Activated CD4-positive, alpha-beta T cell treated with anti-CD3 and anti-CD28 coated beads, Interleukin-2, amount 10 ng/mL, durations not matched to agents 7 days and 5 days (primary cell): ENCODE measurements at places on chromosomes 5 and 9. TPM values are rescaled to one million over a fixed set of nuclear protein-coding genes. Genes with fewer than 3 reads are reported as not detected.

GRCh38 chr9:93177676-93178075, 6.3 kb upstream of the WNK2 start:
- DNase-seq: no peak

DNA sequence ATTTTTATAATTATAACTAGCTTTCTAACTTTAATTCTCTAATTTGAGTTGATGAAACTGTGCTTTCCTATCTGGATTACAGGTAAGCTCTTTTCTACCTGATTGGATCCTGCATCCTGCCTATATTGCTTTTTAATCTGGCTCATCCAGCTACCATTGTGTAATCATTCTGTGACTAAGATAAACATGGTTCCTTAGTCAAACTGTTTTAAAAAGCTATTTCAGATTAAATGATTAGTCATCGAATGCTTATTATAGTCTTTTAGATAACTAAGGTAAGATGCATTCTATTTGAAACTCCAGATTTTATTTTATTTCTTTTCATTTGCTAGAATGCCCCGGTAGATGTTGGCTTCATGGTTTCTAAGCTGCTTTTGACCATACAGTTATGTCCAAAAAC, 50.7 kb downstream of the ICE1 start:
- no peak for DNase-seq

IFNE gene
- not detected for total RNA-seq

DNA sequence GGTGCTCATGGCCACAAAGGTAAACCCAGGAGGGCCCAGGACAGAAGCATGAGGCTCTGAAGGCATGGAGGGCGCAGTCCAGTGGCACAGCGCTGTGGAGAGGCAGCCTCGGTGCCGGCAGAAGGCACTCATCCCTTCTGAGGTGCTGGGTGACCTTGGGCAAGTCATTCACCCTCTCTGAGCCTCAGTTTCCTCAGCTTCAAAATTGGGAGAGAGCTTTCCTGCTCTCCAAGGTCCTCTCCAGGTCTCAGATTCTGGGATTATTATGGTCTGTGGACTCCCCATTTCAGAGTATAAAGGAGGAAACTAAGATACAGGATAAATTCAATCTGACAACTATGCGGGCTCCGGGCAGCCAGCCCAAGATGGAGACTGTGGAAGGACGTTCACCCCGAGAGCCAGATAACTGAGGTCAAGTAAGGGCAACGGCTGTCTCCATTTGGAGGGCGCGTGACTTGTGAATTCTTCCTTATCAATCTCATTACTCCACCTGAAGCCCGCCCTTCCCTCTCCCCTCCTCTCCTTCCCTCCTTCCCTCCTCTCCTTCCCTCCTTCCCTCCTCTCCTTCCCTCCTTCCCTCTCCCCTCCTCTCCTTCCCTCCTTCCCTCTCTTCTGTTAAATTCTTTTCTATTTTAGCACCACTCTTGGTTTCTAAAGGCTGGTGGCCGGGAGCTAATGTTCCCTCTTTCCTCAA, 58.1 kb downstream of the LRSAM1 start:
- DNase-seq: no peak

GRCh38 chr5:144549580-144549979, 378.9 kb downstream of the KCTD16 start:
- no peak for DNase-seq

DNA sequence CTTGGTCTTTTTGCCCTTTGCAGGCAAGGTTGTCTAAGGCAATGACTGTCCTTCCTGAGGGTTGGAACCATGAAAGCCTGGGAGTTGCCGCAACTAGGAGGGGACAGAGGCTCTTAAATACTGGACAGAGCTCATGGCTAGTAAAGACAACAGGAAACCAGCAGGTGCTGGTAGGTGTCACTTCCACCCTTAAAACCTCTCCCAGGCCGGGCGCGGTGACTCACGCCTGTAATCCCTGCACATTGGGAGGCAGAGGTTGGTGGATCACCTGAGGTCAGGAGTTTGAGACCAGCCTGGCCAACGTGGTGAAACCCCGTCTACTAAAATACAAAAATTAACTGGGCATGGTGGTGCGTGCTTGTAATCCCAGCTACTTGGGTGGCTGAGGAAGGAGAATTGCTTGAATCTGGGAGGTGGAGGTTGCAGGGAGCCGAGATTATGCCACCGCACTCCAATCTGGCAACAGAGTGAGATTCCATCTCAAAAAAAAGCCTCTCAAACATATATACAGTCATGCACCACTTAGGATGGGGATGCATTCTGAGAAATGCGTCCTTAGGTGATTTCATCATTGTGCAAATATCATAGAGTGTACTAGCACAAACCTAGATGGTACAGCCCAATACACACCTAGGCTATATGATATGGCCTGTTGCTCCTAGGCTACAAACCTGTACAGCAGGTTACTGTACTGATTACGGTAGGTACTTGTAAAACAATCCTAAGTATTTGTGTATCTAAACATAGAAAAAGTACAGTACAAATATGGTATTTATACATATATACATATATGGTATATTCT, 102.7 kb downstream of the HSPA4 start:
- no peak for DNase-seq

DNA sequence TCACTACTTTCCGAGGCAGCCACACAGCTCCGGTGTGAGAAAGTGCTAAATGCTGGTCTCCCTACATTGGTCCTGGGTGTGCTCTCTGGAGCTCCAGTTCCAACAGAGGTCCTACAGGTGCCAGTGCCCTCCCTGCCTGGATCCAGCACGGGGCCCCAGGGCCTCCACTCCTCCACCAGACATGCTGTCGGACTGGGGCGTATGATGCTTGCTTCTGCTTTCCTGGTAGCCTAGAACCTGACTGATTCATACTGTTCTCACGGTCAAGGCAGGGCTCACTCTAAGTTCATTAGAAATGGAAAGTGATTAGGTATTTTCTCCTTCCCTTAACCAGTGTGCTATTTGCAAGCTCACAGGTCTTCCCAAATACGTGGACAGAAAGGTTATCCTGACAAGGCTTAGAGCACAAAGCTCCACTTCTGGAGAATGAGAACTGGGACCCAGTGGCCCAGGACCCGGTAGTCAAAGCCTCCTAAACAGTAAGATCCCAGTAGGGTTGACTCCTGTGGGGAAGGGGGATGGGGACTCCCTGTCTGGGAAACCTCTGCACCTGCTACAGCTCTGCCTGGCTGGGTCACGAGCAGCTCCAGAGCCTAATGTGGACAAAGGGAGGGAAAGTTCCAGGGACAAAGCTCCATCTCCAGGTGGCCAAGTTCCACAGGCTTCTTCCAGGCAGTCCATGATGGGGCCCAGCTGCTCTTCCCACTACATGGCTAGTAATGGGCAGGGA, 98.1 kb downstream of the PAX5 start:
- DNase-seq: no peak

CDC25C gene
- total RNA-seq: 15.8 TPM

- peak; percentile 72 for DNase-seq
Observed at GRCh38 chr5:154221371-154221896, 30.9 kb downstream of the GALNT10 start.

DNA sequence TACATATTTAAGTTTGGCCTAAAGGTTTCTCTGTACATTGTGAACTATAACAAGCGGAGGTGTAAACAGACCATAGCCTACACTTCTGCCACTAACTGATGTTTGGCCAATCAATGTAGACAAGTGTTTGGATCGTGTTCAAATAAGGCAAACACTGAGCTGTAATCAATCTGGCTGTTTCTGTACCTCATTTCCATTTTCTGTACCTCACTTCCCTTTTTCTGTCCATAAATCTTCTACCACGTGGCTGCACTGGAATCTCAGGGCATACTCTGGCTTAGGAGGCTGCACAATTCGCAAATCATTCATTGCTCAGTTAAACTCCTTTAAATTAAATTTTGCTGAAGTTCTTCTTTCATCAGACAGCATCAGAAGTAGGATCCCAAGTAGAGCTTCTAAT, 140.9 kb downstream of the SLC25A46 start:
- no peak for DNase-seq

PALM2AKAP2 gene
- not detected for total RNA-seq

DNA sequence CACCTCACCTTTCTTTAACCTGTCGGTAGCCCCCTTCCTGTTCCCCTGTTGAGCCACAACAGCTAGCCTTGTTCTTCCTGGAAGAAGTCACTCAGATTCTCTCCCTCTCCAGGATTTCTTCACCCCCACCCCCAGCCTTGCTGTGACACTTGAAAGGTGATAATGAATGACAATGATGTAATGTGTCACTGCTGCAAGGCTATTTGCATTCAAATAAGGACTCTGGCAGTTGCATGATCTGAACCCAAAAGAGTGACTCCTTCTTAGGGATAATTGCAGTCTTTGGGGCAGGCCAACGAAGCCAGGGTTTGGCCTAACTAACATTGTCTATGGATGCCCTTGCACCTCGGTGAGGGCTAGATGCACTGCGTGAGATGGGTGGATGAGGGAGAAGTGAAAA, 154.4 kb upstream of the CLINT1 start:
- DNase-seq: no peak

GPR107 gene
- total RNA-seq: 21.7 TPM

GRCh38 chr5:16265141-16265540, 85.5 kb upstream of the MARCHF11 start:
- DNase-seq: no peak

GRCh38 chr9:74960561-74960960, 7.8 kb upstream of the C9orf40 start:
- no peak for DNase-seq

DNAJB5 gene
- total RNA-seq: 3.5 TPM

GCNT1 gene
- 4.6 TPM for total RNA-seq

GRCh38 chr5:93273176-93273575, 307.8 kb downstream of the NR2F1-AS1 start:
- DNase-seq: no peak

- DNase-seq: no peak
Observed at GRCh38 chr5:135602882-135603721, 24.3 kb upstream of the CXCL14 start.

DNA sequence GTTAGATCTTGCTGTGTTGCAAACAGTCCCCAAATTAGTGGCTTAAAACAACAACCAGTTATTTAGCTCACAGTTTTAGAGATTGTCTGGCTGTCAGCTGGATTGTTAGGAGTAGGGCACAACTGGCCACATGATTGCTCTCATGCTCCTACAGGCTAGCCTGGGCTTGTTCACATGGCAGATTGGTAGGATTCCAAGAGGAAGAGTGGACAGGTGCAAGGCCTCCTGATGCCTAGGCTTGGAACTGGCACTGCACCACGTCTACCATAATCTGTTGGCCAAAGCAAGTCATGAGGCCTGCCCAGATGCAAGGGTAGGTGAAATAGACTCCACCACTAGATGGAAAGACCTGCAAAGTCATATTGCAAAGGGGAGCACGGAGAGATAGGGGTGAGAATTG, 76.4 kb downstream of the ACER2 start:
- DNase-seq: no peak

DNA sequence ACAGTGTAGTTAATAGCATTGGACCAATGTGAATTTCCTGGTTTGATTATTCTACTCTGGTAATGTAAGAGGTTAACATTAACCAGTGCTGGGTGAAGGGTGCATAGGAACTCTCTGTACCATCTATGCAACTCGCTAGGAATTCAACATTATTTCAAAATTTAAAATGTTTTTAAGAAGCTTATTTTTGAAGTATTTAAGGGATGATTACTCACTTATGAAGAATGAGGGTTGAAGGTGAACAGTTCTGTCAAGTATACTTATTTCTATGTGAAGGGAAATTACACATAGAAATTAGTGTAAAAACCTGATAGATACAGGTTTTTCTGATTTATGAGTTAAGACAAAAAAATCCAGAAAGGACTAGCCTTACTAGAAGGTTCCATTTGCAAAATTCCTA, 165.8 kb downstream of the INSYN2B start:
- no peak for DNase-seq

OR1Q1 gene
- total RNA-seq: not detected

DNA sequence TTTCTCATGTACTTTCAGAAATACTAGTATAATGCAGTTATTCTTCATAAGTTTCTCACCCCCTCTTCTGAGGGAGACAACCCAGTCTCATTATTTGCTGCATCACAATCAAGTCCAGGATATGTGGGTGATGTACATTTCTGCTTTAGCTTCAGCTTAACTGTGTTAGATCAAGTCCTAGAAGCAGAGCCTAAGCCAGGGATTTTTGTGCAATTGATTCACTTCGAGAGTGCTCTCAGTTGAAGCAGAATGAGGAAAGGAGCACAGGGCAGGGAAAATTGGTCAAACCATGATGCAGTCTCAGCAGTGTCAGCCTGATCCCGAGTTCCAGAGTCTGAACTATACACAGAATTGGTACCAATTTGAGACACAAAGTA, 15.1 kb downstream of the HNRNPK start:
- no peak for DNase-seq

DNA sequence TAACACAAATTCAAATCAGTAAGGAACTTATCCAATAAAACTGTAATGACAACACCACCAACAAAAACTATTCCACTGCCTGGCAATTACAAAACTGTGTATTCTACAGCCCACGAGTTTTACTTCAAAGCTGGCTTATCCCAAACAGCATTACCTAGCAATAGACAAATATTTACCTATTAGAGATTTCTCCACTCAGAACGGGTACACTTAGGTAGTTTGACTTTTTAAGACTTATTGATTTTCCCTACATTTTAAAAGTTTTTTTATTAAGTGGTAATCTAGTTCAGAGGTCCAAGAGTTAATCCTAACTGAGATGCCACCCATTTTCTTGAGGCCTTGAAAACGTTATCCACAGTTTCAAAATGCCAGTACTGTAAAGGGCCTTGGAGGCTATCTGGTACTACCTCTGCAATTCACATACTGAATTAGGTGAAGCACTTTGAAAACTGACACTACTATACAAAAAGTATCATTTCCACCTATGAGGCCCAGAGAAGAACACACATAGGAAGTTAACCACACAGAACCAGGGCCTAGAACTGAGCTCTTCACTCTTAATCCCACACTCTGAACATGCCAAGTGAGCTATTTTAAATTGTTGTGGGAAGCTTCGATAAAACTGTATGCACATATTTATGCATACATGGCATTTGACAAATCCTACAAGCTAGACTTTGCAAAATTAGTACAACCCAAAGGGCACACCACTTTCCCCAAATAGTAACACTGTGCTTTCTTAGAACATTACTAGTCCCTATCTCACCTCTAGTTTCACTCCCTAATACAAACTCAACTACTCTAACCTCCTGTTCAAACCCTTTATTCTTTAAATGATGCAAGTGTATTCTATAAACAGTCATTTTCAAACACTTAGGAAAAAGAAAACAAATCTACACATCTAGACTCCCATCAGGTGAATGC, 2.1 kb downstream of the NADK2 start:
- DNase-seq: no peak

MSX2 gene
- total RNA-seq: not detected

GRCh38 chr5:96326902-96327301, 106.1 kb downstream of the PCSK1 start:
- no peak for DNase-seq

- DNase-seq: no peak
Observed at GRCh38 chr9:18743971-18744370, 270.0 kb downstream of the ADAMTSL1 start.

GRCh38 chr5:24854350-24854749, 209.6 kb upstream of the CDH10 start:
- DNase-seq: no peak
